ENCODE measurements at places on chromosomes 7 and 10. TPM values are rescaled to one million over a fixed set of nuclear protein-coding genes. Genes with fewer than 3 reads are reported as not detected.

The ERLIN1 gene
- total RNA-seq: 53.6 TPM

The PDE1C gene
- total RNA-seq: 187 TPM

The EPO gene
- not detected for total RNA-seq

The KLLN gene
- total RNA-seq: 2.0 TPM

The PPP1R3A gene
- total RNA-seq: not detected
